ENCODE measurements at places on chromosomes 5 and 9. TPM values are rescaled to one million over a fixed set of nuclear protein-coding genes. Genes with fewer than 3 reads are reported as not detected.

GRCh38 chr9:19757745-19758144 lies 31.1 kb downstream of the SLC24A2 start:
- H3K27ac ChIP-seq: no peak overlapping the region
- no peak for DNase-seq
- H3K27me3 ChIP-seq: no peaks in the 10 kb centered on the region
- no peaks in the 10 kb centered on the region for H3K36me3 ChIP-seq
- no peaks in the 10 kb centered on the region for H3K4me1 ChIP-seq

GRCh38 chr5:134506054-134507039 lies 19.1 kb upstream of the JADE2 start:
- no peaks in the 10 kb centered on the region for H3K36me3 ChIP-seq
- H3K4me1 ChIP-seq: peaks cover 43% of the 10 kb centered on the region
- H3K27me3 ChIP-seq: no peaks in the 10 kb centered on the region
- H3K27ac ChIP-seq: peak overlapping the region; percentile 30

Gene DMRT3
- not detected for total RNA-seq

Gene BAAT
- total RNA-seq: not detected

- H3K36me3 ChIP-seq: no peaks in the 10 kb centered on the region
- peaks cover 11% of the 10 kb centered on the region for H3K4me1 ChIP-seq
- DNase-seq: no peak
- no peaks in the 10 kb centered on the region for H3K27me3 ChIP-seq
- no peak overlapping the region for H3K4me3 ChIP-seq
- no peak overlapping the region for H3K27ac ChIP-seq
Measured at GRCh38 chr5:73858054-73858453, 232.1 kb downstream of the ARHGEF28 start.

Gene MEIKIN
- not detected for total RNA-seq

DNA sequence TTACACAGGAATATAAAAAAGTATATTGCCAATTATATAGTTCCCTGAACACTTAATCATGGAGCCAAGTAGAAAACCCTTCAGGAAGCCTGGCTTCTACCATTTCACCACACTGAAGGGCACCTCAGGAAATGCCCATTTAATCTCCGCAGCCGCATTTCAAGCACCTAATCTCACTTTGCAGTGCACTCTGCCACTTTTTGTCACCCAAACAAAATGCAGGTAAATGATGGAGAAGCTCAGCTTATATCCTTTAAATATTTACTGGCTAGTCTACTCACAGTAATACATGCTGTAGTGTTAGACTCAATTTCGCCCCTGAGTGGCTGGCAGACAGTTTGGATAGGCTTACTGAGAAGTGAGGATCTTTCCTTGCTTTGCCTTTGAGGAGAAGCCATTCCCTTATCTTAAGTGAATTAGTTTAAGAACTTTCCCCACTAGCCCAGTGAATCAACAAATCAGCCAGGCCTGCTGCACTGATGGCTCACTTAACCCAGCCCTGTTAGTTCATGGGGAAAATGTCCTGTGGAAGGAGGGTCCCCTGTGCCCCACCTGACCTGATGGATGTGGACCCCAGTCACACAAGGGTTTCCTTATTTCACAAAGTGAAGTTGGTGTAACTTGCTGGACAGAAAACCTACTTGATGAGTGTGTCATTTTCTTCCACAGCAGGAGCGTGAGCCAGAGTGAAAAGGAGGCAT lies 209.7 kb downstream of the CAAP1 start:
- H3K27ac ChIP-seq: no peak overlapping the region
- DNase-seq: no peak
- no peak overlapping the region for H3K4me3 ChIP-seq

- no peak overlapping the region for H3K4me3 ChIP-seq
- H3K36me3 ChIP-seq: no peaks in the 10 kb centered on the region
Measured at GRCh38 chr5:164235300-164235891, 730.0 kb downstream of the MAT2B start.

GRCh38 chr5:1759378-1759970 lies 40.2 kb downstream of the MRPL36 start:
- no peak overlapping the region for H3K4me3 ChIP-seq
- peak; percentile 72 for DNase-seq
- H3K4me1 ChIP-seq: no peaks in the 10 kb centered on the region
- H3K36me3 ChIP-seq: no peaks in the 10 kb centered on the region
- peaks cover 10% of the 10 kb centered on the region for H3K27me3 ChIP-seq

GRCh38 chr5:135964670-135965320 lies 10.0 kb upstream of the LECT2 start:
- H3K36me3 ChIP-seq: no peaks in the 10 kb centered on the region
- DNase-seq: no peak
- H3K4me1 ChIP-seq: no peaks in the 10 kb centered on the region
- no peaks in the 10 kb centered on the region for H3K27me3 ChIP-seq
- no peak overlapping the region for H3K4me3 ChIP-seq

Gene EIF4E1B
- not detected for total RNA-seq

Gene EGFLAM
- 3.6 TPM for total RNA-seq

DNA sequence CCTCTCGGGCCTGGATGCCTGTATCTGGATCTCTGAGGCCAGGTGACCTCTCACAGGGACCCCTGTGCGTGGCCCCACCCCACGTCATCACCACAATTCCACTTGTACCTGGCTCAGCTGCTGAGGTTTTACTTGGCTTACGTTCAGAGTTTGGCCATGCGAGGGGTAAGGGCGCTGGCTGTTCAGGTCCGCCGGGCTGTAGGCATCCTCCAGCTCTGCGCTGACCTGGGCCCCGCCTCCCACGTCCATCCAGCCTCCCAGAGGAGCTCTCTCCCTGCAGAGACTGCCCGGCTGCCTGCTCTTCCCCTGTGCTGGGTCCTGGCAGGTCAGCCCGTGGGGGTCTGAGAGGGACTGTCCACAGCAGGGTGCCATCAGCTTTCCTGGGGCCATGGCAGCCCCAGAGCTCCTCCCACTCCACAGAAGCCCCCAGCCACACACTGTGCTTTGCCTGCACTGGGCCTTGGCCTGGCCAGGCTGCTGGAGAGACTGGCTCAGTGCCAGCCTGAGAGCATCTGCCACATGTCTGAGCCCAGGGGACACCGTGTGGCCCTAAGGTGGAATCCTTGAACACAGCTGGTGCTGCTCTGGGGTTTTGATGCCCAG lies 43.6 kb downstream of the SLC6A3 start:
- H3K27ac ChIP-seq: no peak overlapping the region
- DNase-seq: no peak
- no peak overlapping the region for H3K4me3 ChIP-seq
- H3K27me3 ChIP-seq: peaks cover 31% of the 10 kb centered on the region

Gene ZNF354B
- total RNA-seq: 14.7 TPM

Gene KCNN2
- total RNA-seq: 1.4 TPM

DNA sequence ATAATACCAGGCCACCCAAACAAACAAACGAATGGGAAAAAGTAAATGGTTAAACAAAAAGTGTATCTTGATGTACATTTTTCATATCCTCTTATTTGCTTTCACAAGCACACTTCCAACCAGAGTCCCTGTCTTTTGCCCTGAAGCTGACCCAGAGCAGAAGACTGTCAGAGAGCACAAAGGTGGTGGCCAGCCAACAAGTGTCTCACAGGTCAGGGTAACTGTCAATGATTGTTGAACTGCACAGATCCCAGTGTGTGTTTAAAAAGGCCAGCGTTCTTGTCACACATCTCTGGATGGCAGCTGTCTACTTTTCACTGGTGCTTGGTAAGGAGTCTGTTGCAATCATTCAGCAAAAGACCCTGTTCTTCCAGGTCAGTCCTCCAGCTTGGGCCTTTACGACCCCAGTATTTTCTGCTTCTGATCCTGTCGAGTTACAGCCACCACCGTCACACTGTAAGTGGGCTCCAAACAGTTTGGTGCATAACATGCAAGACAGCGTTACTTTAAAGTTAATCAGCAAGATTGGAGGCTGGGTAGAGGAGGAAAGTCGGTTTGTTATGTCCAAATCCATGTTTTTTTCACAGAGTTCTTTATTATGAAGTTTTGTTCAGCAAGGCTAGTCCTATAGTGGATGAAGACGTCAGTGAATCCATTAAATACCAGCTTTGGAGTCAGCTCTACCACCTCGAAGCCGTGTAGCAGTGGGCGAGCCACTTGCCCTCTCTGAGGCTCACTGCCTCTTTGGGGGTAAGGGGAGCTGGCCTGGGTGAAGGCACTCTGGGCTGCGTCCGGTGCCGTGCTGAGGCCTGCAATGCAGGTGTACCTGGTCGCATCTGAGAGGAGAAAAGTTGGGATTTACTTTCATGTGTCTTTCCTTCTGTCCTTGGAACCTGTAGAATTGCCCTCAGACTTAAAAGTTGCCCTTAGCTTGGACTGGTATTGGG lies 265.7 kb downstream of the AOPEP start:
- H3K4me3 ChIP-seq: no peak overlapping the region
- H3K27ac ChIP-seq: peak overlapping the region; percentile 3
- H3K36me3 ChIP-seq: no peaks in the 10 kb centered on the region
- no peaks in the 10 kb centered on the region for H3K27me3 ChIP-seq
- no peaks in the 10 kb centered on the region for H3K4me1 ChIP-seq
- DNase-seq: no peak

GRCh38 chr5:102481054-102481715 lies 17.6 kb downstream of the SLCO6A1 start:
- H3K36me3 ChIP-seq: no peaks in the 10 kb centered on the region
- DNase-seq: no peak
- no peak overlapping the region for H3K4me3 ChIP-seq

Gene FOXE1
- total RNA-seq: 2.8 TPM

DNA sequence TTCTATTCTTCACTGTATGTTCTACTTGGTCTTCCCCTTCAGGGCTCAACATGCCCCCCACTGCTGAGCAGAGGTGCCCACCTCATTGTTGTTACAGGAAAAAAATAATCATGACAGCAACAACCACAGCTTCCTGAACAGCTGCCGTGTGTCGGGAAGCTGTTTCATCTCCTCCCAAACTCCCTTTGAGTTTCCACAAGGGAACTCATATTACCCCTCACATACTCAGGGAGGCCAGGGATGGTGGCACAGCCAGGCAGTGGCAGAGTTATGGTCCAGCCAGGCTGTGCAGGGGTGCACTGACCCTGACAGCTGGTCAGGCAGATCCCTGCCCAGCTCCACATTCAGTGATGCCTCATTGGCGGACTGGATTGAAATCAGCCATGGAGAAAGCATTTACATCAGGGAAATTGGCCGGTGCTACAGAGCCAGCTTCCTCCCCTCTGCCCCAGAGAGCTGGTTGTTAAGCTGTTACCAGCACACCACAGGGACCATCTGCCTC lies 37.3 kb downstream of the SARDH start:
- DNase-seq: no peak
- H3K36me3 ChIP-seq: no peaks in the 10 kb centered on the region
- H3K27me3 ChIP-seq: peaks cover 47% of the 10 kb centered on the region
- H3K4me3 ChIP-seq: no peak overlapping the region
- H3K4me1 ChIP-seq: peaks cover 24% of the 10 kb centered on the region
- no peak overlapping the region for H3K27ac ChIP-seq

DNA sequence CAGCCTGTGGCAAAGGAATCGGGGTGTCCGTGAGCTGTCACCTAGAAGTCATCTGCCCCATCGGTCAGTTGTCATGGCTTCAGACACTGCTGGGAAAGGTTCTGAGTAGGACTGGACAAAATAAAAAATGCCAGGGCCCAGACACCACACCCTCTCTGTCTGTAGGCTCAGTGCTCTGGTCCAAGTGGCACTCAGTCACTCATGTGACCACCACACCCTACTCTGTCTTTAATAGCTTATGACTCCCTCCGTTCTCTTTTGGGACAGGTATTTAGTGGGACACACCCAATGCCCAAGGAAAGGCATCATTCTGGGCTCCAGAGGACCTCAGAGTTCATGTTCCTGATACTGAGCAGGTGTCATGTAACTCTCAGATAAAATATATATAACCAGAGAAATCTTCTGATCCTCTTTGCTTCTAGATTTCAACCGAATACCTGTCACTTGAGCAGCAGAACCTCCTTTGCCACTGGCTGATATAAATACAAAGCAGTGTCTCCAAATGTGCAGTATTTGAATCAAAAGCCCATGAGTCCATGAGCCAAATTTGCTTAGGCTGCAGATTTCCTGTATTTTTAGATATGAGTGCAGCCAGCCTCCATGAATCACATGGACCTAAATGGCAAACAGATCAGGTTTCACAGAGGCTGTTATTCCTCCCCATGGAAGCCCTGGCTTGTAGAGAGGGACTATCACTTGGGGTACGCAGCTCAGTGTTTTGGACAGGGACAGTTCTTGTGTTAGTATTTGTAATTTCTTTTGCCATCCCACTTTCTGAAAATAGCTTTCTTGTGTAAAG lies 272.0 kb downstream of the ARHGAP26 start:
- DNase-seq: no peak
- H3K27me3 ChIP-seq: no peaks in the 10 kb centered on the region
- no peak overlapping the region for H3K27ac ChIP-seq
- H3K4me1 ChIP-seq: peaks cover 9% of the 10 kb centered on the region
- H3K4me3 ChIP-seq: no peak overlapping the region

DNA sequence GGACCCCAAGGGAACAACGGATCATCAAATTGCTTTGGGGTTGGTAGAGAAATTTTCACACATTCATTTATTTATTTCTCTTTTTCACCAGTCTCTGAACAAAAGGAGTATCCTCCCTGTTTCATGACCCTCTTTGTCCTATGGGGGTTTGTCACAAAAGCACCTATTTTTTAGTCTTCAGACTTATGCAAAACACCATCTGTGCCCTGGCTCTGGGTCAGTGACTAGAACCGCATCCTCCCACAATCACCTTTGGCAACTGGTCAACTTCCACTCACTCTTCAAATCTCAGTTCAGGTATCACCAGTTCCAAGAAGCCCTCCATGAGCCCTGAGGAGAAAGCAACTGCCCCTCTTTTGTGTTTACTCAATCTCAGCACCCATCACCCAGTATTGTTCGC lies 395.7 kb downstream of the CDK5RAP2 start:
- no peak for DNase-seq
- H3K4me1 ChIP-seq: no peaks in the 10 kb centered on the region
- no peak overlapping the region for H3K4me3 ChIP-seq

GRCh38 chr9:121285835-121286687 lies 18.1 kb downstream of the GSN start:
- no peaks in the 10 kb centered on the region for H3K27me3 ChIP-seq
- H3K4me3 ChIP-seq: peak overlapping the region; percentile 25
- no peaks in the 10 kb centered on the region for H3K36me3 ChIP-seq
- DNase-seq: peak; percentile 83
- H3K4me1 ChIP-seq: peaks cover 97% of the 10 kb centered on the region
- peak overlapping the region; percentile 97 for H3K27ac ChIP-seq

All from suprapubic skin (tissue), 4 donors.